ENCODE measurements at places on chromosomes 2 and 18.

- no peak for DNase-seq
Measured at GRCh38 chr18:58046794-58047555, 2.9 kb downstream of the NEDD4L start.

GRCh38 chr2:159157361-159158209 lies 128.9 kb downstream of the WDSUB1 start:
- no peak for DNase-seq

DNA sequence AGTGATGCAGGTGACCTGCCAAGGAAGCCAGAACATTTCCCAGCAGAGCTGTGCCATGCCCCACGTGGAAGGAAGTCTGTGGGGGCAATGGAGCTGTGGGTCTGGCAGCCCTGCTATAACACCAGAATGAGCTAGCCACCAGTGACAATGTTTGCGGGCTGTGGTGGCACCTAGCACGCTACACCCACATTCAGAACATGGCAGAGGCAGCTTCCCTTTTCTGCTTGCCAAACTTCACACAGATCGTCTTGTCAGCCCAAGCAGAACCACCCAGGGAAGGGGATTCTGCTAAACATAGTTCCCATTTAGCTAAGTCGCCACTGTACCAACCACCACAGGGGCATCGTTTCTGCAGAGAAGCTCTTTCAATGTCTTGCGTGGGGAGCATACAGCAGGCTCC lies 27.0 kb upstream of the CCDC93 start:
- no peak for DNase-seq

DNA sequence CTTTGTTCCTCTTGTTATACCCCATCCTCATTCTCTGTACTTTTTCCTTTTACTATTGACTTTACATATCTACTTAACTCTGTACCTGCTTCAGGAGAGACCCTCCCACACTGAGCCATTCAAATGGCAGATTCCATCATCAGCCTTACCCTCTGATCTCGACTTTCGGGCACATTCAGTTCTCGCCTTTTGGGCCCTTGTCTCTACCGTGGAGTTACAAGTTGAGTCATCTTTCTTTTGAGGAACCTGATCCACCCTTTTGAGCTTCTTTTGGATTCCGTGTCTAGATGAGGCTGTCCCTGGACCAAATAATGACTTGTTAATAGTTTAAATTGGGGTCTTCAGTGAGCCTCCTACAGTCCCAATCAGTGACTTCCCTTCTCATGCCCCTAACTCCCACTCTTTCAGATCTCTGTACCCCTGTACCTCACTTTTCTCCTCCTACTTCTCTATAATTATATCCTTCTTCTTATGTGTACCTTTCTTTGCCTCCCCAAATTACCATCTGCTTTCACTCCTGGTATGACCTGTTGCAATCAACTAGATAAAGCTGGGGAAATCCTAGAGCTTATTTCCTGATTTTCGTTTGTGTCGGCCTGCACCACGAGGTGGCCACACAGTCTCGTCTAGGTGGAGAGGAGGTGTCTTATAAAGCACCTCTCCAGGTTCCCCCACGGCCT lies 17.2 kb downstream of the SP110 start:
- no peak for DNase-seq

GRCh38 chr2:159903443-159904126 lies 105.6 kb upstream of the CD302 start:
- peak; percentile 22 for DNase-seq

GRCh38 chr2:171963198-171963597 lies 36.6 kb upstream of the METAP1D start:
- DNase-seq: no peak

GRCh38 chr18:27278131-27278530 lies 93.0 kb upstream of the CHST9 start:
- no peak for DNase-seq

DNA sequence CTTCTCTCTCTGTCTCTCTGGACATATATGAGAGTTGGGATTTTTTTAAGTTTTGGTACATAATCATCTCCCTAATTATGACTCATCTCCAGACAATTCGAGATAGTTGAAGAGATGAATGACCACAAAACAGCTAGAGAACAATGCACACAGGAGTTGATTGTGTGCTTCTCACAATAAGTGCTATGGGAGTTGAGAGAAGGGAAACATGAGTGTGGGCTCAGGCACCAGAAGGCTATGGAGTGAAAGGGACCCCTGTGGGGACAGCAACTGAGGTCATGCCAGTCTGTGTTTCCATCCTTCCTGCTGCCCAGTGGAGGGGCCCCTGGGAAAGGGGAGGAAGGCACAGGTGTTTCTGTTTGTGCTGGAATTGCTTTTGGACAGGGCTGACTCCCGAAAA lies 6.5 kb upstream of the YWHAQ start:
- DNase-seq: no peak

DNA sequence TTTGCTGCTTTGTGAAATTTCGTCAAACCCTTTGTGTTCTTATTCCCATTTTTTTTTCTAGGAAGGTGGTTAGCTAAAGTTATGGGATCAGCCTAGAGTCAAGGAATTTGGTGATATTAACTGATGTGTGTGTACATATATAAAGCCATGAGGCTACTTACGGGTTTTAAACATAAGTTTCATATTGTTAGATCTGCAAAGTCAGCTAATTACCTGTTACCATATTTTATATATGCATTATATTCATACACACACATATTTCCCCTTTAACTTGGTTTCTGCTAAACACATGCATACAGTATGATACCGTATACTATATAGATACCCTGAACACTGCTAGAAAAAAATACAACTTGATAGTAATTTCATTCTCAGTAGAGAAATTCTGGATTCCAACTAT lies 241.0 kb downstream of the NYAP2 start:
- no peak for DNase-seq

DNA sequence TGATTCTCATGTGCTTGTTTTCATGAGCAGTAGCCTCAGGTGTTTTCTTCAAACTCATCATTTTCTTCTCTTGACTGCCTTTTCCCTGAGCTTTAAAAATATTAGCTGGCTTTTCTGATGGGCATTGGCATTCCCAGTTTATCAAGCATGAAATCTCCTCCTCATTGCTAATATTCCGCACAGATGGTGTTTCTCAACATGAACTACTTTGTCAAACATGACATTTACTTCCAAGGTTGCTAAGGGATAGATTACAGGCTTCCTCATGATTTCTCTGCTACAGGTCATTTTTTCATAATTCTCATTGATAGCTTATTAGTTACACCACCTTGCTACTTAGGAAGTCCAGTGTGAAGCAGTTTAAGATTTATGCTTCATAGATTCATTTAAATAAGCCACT lies 1116.9 kb upstream of the CNTNAP5 start:
- no peak for DNase-seq

- DNase-seq: no peak
Measured at GRCh38 chr2:159009940-159010339, 41.5 kb downstream of the TANC1 start.

DNA sequence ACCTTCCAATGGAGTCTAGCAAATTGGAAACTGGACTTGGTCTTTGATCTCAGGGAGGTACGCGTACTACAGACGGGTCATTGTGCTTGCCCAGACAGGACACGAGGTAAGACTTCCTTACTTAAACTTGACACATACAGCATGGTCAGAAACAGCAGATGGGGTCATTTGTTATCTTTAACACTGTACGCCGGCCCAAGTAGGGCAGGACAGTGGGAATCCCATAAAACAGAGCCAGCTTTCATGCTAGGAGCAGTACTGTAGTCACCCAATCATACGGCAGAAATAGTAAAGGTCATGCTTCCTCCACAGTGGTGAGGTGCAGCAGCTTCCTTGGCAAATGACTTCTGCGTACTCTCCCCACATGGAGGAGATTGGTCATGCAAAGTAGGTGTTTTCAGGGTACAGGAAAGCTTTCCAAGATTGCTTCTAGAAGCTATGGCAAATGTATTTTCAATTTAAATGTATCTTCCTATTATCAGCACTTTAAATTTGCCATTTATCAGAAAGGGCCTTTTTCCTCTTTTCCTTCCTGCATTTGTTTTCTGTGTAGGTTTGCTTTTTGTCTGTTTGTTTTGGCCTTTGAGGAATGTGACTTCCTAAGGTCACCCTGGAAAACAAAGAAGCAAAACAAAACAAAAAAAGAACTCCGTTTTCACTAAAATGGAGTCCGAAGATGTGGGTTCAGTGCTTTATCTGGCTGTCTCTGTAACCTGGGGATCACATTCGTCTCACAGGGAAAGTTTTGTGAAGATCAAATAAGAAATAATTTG lies 74.0 kb upstream of the DSG1 start:
- DNase-seq: no peak

DNA sequence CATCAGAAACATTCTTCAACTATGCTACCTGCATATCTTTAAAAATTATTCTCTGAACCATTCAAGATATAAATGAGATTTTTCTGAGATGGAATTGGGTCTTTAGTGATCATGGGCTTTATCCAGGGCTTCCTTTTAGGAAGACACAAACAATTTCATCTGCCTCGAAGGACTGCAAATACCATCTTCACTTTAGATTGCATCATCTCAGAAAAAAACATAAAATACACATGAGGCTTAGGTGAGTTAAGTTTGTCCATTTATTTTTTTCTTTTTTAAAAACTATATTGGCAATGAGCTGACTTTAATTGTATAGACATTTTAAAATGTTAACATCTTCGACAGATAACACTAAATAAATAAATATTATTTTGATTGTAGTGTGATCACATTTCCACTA lies 20.1 kb downstream of the TTN start:
- no peak for DNase-seq

GRCh38 chr2:47015206-47015605 lies 99.6 kb upstream of the MCFD2 start:
- no peak for DNase-seq

DNA sequence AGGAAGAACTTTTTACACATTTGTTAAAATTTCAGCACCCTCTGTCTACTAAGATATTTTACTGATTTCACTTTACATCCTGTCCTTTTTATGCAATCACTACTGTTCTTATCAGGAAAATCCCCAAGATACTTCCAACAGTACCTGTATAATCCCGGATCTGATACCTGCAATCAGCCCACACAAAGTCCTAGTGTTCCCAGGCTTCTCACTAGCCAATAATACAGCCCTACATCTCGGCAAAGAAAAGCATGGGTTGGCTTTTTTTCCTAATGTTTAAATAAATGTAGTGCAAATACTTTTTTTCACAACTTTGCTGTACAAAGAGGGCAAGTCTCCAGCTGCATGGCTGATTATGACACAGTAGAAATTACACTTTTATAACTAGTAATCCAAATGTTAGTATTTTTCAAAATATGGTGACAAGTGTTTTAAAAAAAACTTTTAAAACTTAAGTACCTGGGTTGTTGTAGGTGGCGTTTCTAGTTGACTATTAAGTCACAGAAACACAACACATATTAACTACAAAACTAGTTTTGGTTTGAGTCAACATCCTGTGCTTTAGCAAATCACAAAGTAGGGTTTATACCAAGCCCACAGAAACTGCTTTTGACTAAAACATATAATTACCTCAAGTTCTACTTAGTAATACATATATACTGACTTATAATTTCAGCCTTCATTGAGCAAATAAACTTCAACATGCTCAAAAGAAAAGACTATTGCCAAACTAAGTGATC lies 19.5 kb downstream of the CNOT11 start:
- no peak for DNase-seq

GRCh38 chr2:433216-433615 lies 145.3 kb upstream of the ALKAL2 start:
- no peak for DNase-seq

- DNase-seq: no peak
Measured at GRCh38 chr2:30764021-30764800, 43.0 kb downstream of the CAPN13 start.

DNA sequence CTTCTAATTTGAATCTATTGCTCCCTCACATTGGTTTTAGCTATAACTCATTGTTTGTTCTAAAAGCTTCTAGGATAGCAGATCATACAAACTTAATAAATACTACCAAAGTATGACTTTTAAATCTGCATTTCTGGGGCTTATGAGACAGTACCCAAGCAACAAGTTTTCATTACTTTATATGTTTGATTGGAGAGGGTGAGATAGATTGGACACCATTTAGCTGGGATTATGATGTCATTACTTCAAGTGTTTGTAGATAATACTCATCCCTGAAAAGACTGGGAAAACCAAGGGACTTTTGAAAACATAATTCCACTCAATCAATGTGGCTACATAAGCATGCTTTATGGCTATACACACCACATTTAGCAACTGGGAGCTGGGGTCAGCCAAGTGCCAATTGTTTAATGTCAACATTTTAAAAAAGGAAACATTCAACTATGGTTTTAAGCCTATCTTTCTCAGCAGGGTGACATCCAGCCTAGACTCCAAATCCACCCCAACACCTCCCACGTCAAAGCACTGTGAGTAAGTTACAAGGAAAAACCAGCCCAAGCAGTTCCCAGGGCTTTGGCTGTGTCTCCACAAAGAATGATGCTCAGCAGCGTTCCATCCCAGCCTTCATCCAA lies 119.9 kb downstream of the ETAA1 start:
- no peak for DNase-seq

- DNase-seq: no peak
Measured at GRCh38 chr2:20231598-20232026, 6.7 kb upstream of the SDC1 start.

- no peak for DNase-seq
Measured at GRCh38 chr18:67510831-67511230, 5.7 kb downstream of the DSEL start.

GRCh38 chr18:79527656-79528315 lies 132.1 kb downstream of the NFATC1 start:
- no peak for DNase-seq

DNA sequence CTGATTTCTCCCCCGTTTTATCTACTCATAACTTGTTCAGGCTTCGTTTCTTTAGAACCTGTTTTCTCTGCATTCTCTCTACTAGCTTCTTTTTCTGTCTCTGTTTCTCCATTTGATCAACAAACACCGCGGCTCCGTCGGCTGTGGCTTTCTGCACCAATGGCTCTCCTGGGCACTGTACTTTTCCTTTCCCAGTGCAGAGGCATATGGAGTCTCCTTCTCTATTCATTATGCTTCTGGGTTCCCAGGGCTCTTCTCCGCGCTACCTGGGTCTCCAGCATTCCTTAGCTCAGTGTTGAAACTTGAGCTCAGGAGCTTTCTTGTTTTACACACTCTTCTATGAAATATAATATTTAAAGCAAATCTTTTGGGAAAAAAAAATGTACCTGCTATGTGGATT lies 196.6 kb upstream of the SOX11 start:
- DNase-seq: no peak

DNA sequence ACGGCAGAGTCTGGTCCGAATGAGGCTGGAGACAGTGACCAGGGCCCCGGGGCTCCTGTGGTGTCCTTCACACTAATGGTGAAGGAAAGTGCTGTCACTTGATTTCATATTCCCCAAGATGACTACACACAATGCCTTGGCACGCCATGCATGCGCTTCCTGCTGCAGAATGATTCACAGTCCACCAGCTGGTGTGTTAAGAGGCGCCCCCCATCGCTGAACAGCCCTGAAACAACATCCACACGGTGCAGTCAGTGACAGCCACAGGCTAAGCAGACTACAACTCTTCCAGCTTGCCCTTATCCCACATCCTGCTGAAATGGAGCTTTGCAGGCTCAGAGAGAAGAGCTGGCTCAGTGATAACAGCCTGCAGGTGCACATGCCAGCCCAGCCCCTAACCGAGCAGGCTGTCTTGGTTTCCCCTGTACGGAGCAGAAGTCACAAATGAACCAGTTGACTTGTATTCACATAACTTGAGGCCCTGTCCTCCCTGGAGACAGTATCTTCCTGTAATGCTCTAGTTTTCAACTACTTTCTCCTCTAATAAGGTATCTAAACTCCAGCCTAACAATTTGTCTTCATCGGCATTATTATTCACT lies 24.3 kb upstream of the CDH20 start:
- DNase-seq: no peak
